ENCODE measurements at places on chromosomes 5 and 9.

GRCh38 chr9:121358751-121359150 lies 11.3 kb downstream of the STOM start:
- DNase-seq = no peak

- no peak for DNase-seq
Observed at GRCh38 chr5:154189819-154190594, 526 bp upstream of the GALNT10 start.

DNA sequence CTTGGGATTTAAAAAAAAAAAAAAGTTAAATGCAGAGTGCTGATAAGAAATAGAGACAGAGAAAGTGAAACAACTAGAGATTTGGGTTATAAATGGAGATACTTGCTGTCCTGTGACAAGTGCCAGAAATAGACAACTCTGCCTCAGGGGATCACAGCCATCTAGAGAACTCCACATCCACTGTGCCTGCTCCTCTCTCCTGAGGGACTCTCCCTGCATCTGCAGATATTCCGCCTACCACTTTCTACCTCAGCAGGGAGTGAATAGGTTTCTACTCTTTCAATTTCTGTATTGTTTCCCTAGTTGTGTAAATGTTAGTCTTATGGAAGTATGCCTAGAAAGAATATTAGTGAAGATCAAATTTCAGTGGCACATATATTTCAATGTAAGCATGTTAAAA lies 307.2 kb downstream of the HTR1A start:
- DNase-seq = no peak

DNA sequence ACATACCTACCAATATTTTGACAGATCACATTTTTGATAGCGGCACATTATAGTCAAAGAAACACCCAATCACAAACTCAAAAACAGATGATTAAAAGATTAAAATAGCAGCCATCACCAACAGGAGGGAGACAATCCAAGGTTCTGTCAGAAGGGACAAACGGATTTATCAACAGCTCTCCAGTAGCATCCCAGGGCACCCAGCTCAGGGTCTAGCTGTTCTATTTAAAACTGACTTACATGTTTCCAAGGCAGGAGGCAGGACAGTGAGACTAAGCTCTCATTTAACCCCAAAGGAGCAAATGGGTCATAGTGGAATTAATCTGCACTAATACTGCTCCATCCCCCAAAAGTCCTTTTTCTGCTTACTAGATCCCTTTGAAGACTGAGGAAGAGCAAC lies 3.2 kb downstream of the AGTPBP1 start:
- DNase-seq = no peak

DNA sequence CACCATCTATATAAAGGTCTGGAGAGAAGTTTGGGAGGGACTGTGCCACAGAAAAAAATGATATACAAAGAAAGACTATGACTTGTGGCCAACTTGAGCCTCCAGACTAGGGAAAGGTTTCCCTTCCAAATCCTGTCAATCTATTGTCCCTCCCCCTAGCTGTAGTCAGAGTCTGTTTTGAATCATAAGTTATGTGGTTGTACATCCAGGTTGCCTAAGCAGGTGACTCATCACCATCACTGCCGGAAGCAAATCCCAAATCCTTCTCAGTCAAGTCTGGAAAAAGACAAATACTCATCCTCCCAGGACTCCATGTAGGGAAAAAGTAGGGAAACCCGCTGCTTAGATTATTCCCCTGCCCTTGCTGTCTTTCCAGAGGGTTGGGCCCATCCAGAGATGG lies 235.7 kb downstream of the CDK5RAP2 start:
- DNase-seq = no peak

GRCh38 chr5:146441896-146442295 lies 5.2 kb upstream of the TCERG1 start:
- no peak for DNase-seq

DNA sequence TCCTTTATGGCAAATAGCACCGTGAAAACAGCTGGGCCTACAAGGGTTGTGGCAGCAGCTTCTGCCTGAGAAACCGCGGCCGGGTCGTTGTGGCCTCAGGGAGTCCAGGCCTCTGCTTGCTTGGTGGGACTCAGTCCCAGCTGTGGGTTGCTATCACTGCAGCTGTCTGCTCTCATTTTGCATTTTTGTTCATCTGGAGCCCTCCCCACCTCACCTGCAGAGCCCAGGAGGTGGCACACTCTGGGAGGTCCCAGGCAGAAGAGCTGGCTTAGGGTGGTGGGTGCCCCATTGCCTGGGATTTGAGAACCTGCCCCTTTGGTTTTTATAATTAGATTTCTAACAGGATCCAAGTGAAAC lies 138.4 kb downstream of the GADD45G start:
- no peak for DNase-seq

- no peak for DNase-seq
Observed at GRCh38 chr5:175658299-175659145, 651 bp downstream of the HRH2 start.

DNA sequence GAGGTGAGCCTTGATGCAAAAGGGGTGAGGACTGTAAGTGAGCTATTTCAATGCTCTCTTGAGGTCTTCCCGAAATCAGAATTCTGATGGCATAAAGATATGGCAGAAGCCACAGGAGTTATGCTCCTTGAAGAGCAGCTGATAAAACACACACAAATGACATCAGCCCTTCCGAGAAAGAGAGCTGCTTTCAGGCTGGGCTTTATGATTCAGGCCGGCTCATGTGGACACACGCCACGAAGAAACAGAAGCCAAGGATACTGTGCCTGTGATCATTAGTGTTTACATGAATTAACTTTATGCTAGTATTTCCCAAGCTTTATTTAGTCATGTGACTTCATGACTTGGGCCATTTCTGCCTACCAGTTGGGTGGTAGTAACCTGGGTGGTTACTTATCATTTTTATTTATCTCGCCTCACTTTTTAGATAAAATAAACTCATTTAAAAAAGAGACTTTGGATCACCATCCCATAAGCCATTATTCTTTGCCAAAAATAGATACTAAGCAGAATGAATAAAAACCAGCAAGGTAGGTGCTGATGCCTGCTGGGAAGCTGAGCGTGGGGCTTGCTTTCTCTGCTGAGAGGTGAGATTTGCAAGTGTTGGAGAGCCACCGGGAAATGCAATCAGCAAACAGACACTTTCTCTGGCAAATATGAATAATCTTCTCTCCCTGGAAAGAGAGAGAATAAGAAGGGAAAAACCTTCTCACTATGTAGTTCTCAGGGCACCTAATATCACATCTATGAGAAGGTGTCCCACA lies 73.0 kb upstream of the SLC25A51 start:
- no peak for DNase-seq

- DNase-seq = no peak
Observed at GRCh38 chr5:30764704-30765103, 428.8 kb upstream of the CDH6 start.

DNA sequence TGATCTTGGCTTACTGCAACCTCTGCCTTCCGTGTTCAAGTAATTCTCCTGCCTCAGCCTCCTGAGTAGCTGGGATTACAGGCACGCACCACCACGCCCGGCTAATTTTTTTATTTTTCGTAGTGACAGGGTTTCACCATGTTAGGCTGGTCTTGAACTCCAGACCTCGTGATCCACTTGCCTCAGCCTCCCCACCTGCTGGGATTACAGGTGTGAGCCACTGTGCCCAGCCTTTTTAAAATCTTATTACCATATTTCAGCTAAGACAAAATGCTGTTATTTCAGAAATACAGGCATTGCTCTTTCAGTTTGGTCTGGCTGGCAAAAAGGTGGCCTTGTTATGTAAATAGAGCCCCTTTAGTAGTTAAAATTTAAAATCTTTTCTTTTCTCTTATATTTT lies 46.9 kb upstream of the GLDC start:
- DNase-seq = no peak

GRCh38 chr5:151110122-151110681 lies 29.4 kb upstream of the TNIP1 start:
- no peak for DNase-seq

DNA sequence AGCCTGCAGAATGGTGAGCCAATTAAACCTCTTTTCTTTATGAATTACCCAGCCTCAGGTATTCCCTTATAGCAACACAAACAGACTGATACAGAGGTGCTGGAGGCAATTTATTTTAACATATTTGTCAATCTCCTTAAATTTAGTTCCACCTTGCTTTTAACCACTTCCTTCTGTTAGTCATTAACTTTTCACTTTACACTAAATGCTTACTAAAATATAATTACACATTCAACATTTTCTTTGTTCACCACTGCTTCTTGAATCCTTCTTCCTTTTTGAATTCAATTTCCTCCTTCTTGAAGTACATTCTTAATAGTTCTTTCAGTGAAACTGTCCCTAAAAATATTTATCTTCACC lies 39.4 kb downstream of the LYRM7 start:
- DNase-seq = no peak

DNA sequence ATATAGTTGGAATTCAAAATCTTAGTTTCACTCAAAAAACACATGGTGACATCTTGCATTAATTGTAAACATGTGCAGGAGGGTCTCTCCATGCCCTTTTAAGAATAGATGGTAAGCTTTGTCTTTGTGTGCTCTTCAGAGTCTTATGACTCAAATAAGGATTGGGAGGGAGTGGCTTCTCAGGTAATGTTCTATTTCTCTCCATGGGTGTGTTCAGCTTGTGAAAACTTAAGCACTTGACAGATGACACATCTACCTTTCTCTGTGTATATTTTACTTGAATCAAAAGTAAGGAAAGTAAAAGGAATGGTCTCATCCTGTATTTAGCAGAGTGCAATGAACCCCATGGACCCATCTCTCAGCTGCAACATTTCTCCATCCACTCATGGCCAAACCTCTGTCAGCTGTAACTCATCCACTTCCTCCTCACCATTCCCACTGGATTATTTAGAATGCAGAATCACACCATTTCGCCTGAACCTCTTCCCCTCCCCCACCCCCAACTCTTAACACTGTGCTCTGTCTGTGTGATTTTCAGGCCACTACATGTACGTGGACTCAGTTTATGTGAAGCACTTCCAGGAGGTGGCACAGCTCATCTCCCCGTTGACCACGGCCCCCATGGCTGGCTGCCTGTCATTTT lies 82.1 kb downstream of the MAMDC2 start:
- no peak for DNase-seq

DNA sequence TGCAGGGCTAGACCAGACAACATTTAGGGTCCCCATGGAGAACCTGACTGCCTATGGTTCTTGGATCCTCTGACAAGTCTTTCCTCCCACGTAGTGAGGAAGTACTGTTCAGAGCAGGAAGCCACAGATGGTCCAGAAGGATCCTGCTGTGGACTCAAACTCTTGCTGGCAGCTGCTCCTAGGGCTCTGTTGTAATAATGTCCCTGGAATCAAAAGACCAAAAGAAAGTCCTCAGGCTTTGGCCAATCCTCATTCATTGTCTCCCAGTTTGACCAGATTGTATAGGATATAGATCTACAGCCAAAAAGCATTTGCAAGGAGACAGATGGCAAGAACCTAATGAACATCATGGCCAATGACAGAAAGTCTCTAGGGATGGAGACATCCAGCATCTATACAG lies 53.9 kb downstream of the SEMA6A start:
- no peak for DNase-seq

DNA sequence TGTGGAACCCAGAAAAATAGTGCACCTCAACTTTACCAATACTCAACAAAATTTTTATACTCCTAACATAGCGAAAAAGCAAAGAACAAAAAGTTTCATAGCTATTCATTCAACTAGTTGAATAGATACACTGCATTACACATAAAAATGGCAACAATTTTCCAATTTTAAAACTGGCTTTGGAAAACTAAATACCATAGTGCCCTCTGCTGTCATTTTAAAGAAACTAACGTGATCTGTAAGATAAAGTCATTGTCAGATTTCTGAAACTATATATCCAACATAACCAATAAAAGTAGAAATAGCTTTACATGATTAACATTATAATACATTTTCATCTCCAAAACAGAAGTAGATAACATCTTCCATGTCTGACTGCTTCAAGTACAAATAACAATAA lies 31.6 kb downstream of the DTWD2 start:
- DNase-seq = no peak

- no peak for DNase-seq
Observed at GRCh38 chr9:123127512-123128075, 94.1 kb downstream of the GPR21 start.

DNA sequence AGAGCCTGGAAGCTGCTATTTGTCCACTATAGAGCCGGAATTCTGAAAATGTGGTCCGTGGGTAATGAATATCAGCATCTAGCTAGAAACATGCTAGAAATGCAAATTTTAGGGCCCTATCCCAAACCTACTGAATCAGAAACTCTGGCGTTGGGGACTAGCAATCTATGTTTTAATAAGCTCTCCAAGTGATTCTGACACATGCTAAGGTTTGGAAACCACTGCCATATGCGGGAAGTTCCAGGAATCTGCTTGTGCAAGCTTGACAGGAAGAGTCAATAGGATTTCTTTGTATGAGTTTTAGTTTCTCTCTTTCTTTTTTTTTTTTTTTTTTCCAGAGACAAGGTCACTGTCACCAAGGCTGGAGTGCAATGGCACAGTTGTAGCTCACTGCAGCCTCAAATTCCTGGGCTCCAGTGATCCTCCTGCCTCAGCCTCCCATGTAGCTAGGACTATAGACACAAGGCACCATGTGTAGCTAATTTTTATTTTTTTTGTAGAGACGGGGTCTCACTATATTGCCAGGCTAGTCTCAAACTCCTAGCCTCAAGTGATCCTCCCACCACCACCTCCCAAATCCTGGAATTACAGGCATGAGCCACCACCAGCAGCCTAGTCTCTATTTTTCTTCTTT lies 26.4 kb upstream of the CARNMT1 start:
- no peak for DNase-seq

GRCh38 chr9:115952430-115953292 lies 200.9 kb upstream of the PAPPA start:
- no peak for DNase-seq

DNA sequence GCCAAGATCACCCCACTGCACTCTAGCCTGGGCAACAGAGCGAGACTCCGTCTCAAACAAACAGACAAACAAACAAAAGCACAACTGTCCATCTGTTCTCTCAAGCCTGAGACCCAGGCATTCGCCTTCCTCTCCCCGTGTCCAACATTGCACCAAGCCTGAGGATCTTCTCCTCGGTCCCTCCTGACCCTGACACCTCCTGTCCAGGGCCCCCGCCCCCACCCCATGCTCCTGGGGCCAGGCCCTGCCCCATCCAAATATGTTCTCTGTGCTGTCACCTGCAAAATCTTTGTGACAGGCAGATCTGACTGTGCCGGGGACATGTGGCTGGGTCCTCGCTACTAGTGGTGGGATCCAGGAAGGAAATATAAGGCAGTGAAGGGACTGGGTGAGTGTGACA lies 33.4 kb upstream of the UNC5A start:
- DNase-seq = no peak

- DNase-seq = no peak
Observed at GRCh38 chr5:125408448-125409233, 662.2 kb upstream of the ZNF608 start.

- DNase-seq = no peak
Observed at GRCh38 chr5:17269201-17269600, 51.8 kb downstream of the BASP1 start.

Measured in CMK (cell line).